ENCODE measurements at places on chromosomes 5 and 9.

DNA sequence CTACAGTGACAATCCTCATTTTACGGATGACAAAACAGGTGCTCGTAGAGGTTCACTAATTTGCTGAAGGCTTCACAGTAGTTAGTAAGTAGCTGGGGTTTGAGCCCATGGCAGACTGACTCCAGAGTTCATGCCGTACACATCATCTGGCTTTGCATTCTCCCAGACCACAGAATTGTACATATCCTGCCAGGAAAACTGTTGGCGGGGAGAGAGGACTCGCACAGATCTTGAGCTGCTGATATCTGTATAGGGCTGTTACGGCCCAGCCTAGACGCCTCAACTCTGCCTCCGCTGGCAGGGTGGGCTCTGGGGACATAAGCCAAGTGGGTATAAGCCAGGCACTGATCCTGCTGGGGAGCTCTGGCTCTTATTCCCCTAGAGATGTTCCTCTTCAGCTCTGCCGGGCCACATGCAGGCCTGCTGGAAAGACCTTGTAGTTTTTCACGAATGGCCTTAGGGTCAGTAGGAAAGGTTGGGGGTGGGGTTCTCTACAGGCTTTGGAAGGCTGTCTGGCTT lies 16.3 kb downstream of the LARP1 start:
- no peak for DNase-seq

- no peak for DNase-seq
These were observed 38.3 kb downstream of the LRSAM1 start for GRCh38 chr9:127489471-127490115.

GRCh38 chr9:84521208-84521607 lies 148.3 kb upstream of the NTRK2 start:
- DNase-seq, result no peak

DNA sequence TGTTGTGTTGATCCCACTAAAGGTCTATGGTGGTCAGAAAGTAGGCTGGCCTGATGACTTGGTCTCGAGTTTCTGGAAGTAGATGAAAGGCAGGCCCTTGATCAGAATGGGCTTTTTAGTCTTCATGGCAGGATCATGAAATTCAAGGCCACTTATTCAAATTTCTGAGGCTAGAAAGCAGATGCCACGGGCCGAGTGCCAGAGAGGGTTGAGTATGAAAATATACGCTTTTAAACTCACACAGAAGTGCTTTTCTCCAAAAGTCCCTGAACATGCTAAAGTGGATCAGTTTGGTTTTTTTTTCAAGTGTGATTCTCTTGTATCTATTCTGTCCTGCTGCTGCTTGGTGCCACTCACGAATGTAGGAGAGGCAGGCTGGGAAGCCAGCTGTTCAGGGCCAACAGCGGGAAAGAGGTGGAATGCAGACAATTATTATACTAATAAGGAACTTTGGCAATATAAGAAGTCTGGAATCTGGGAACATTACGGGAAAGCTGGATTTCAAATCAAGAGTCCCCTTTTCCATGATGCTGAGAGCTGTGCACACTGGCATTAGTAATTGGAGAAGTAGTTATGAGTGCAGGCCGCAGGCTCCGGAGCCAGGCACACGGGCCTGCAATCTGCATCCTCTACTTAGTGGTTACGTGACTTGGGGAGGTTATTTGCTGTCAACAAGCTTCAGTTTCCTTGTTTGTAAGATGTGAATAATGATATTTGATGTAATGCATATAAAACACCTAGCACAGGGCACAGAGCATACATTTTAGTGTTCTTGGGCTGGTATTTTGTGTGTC lies 95.8 kb downstream of the LMNB1 start:
- peak; percentile 63 for DNase-seq

- DNase-seq, result no peak
These were observed 17.5 kb upstream of the ALDH1B1 start for GRCh38 chr9:38374847-38375571.

GRCh38 chr9:100167176-100167575 lies 68.1 kb downstream of the INVS start:
- DNase-seq, result no peak

- no peak for DNase-seq
These were observed 187.6 kb upstream of the TNC start for GRCh38 chr9:115305543-115305942.

- no peak for DNase-seq
These were observed 5.3 kb upstream of the DNAJA1 start for GRCh38 chr9:33019797-33020196.

DNA sequence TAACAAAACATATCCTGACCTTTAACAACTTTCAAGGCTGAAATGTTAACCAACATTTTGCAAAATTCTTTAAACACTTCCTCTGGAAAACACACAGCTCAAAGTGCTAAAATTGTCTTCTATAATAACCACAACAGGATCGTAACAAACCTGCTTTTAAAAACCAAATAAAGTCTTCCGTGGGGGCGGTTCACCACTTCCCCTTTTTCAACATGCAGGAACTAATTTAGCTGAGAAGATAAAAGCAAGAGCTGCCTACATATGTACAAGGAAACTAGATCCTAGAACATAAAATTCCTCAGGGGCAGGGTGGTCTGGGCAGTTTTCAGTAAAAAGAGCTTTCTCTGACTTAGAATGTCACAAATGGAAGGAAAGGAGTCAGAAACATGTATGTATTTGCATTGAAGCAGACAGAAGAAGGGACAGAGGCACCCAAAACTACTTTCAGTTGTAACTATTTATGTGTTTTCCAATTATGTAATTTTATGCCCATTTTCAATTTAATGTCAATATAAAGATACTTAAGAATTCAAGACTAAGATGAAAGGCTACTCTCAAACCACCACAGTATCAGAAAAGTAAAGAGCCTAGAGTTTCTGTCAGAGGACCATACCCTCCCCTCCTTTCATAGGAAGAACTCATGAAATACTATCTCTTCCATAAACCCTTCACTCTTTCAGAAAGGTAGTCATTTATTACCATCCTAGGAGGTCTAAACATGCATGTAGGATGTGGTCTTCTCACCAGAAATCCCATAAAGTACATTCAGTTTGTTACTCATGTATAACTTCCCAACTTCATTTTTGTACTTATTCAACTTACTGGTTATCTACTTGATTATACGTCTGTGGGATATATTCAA lies 185.9 kb upstream of the RASA1 start:
- DNase-seq, result no peak

GRCh38 chr5:1247811-1248210 lies 22.6 kb downstream of the SLC6A18 start:
- DNase-seq, result no peak

- no peak for DNase-seq
These were observed 286.3 kb upstream of the EFNA5 start for GRCh38 chr5:107957051-107957450.

GRCh38 chr9:88007291-88007650 lies 32.9 kb upstream of the CDK20 start:
- DNase-seq, result no peak

DNA sequence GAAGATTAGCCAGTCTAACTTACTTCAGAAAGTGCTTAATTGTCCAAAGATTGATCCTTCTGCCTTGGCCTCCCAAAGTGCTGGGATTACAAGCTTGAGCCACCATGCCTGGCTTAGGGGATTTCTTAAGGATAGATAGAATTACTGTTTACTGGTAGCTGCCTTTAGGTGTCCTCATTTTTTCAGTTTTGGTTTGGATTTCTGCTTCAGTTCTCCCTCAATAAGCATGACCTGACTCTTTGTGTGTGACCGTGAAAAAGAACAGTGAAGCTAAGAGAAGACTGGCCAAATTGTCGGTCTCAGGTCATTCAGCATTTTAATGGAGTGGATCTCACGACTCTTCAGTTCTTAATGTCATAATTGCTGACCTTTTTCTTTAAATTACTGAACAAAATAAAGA lies 22.9 kb upstream of the CMYA5 start:
- DNase-seq, result no peak

- DNase-seq, result no peak
These were observed 14.6 kb downstream of the ANXA6 start for GRCh38 chr5:151142933-151143332.

DNA sequence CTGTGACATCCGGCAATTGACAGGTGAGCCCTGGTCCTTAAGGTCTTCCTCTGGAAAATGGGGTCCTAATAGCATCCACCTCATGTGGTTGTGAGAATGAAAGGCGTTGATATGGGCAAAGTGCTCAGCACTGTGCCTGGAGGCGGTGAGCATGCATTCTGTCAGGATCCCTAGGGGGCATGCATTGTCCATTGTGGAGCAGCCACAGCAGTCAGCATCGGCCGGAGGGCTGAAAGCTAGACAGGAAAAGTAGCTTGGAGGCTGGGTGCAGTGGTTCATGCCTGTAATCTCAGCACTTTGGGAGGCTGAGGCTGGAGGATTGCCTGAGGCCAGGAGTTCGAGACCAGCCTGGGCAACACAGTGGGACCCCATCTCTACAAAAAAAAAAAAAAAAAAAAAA lies 122.2 kb downstream of the LHX2 start:
- DNase-seq, result no peak

GRCh38 chr5:180205916-180206315 lies 3.1 kb downstream of the RASGEF1C start:
- DNase-seq, result no peak

GRCh38 chr5:135977375-135977928 lies 22.7 kb upstream of the LECT2 start:
- DNase-seq, result no peak

DNA sequence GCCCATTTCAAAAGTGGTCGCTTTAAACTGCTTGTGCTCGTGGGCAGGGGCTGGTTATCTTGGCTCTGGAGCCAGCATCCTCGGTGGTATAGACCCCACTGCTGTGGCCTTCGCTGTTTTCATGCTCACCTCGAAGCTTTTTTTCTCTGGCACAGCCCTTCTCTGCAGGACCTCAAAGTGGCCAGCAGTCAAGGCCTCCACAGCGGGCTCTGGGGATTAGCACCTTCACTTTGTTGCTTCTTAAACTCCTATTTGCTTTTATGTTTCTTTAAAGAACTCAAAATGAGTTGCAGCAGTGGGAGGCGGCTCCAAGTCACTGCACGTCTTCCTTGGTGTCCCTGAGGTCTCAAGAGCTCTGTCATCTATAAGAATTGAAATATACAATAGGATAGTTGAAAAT lies 165.1 kb downstream of the CACNA1B start:
- no peak for DNase-seq

GRCh38 chr5:75824323-75824722 lies 107.1 kb upstream of the POC5 start:
- DNase-seq, result no peak

GRCh38 chr9:1845425-1845824 lies 169.7 kb upstream of the SMARCA2 start:
- DNase-seq, result no peak

Data from DMS79 (cell line).